ENCODE measurements at places on chromosomes 7 and 10.

- DNase-seq = no peak
Measured at GRCh38 chr7:107708956-107709355, 35.0 kb upstream of the CBLL1 start.

GRCh38 chr7:131008840-131009711 is 275.1 kb upstream of the KLF14 start:
- no peak for DNase-seq

- DNase-seq = no peak
Measured at GRCh38 chr10:14748441-14748840, 26.3 kb downstream of the FAM107B start.

GRCh38 chr10:123854498-123854897 is 37.1 kb downstream of the CPXM2 start:
- DNase-seq = no peak

- DNase-seq = no peak
Measured at GRCh38 chr10:89280508-89280907, 21.3 kb upstream of the IFIT2 start.

DNA sequence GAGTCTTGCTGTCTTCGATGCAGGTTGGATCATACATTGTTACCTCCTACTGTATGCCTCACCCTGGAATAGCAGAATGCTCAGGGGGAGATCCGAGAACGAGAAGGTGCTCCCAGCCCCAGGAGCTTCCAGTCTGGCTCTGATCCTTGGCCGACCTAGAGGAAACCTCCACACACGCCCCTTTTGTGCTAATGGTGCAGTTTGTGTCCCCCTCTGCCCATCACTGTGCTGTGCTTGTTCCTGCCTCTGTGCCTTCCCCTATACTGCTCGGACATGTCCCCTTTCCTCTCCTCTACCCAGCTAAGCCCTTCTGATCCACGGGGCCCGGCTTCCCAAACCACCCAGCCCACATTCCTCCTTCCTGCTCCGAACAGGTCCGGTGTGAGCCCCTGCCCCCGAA is 32.5 kb downstream of the ZNF775 start:
- DNase-seq = no peak

DNA sequence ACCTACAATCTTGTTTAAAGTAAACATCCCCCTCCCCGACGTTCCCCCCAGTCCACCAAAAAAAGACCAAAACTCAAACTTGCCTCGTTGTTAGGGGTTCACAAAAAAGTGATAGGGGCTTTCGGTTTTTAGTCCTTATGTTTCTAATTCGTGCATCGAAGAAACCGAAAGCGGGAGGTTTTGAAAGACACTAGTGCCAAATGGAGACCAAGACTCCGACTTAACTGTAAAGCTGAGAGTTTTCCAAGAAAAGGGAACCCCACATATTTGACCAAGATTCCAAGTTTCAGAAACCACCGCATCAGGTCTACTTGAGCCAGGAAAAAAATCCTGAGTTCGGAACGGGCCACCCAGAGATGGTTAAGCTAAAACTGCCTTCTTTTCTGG is 534 bp downstream of the PSMA2 start:
- DNase-seq = peak; percentile 11

GRCh38 chr7:344608-344994 is 54.6 kb downstream of the FOXL3 start:
- DNase-seq = no peak

- no peak for DNase-seq
Measured at GRCh38 chr7:111587410-111588064, 25.2 kb upstream of the IMMP2L start.

GRCh38 chr7:6284461-6285360 is 12.3 kb upstream of the CYTH3 start:
- DNase-seq = peak; percentile 26

- no peak for DNase-seq
Measured at GRCh38 chr7:36736899-36737211, 12.6 kb upstream of the AOAH start.

DNA sequence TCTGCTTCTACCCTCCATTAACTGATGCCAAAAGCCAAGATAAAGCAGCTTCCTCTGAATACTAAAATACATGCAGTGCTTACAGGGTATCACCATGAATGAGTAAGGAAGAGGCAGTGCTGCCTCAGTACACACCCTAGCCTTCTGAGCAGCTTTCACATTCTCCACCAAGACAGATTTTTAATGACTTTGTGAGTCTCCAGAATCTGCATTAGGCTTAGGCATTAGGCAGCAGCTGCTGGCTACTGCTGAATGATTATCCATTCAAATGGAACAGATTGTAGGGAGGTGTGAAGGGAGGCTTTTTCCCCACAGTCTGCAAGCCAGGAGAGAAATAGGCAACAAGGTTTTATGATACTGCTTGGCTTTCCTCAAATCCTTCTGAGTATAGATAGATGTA is 1226.7 kb upstream of the LRRN3 start:
- no peak for DNase-seq

GRCh38 chr7:117164620-117165019 is 158.2 kb downstream of the WNT2 start:
- no peak for DNase-seq

DNA sequence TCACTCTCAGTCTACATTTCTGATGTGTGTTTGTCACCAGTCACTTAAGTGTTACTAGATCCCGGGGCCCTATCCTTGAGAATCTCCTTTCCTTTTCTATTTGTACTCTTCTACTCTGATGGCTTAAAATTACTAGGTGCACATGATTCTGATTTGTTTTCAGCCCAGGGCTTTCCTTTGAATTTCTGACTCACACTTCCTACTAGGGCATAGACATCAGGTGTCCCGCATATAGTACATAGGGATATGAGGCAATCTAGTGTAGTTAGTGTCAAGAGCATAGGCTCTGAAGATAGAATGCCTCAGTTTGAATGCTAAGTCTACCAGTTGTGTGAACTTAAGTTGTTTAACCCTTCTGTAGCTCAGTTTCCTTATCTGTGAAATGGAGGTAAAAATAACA is 49.4 kb upstream of the LRRN3 start:
- DNase-seq = no peak

- peak; percentile 69 for DNase-seq
Measured at GRCh38 chr7:13989126-13989948, at the start of gene ETV1. Gene ETV1 (minus strand): TSS chr7:13989666. CDS start chr7:13989052, 614 bp downstream.

GRCh38 chr10:132396494-132397035 is 435 bp upstream of the PWWP2B start:
- DNase-seq = peak; percentile 39

DNA sequence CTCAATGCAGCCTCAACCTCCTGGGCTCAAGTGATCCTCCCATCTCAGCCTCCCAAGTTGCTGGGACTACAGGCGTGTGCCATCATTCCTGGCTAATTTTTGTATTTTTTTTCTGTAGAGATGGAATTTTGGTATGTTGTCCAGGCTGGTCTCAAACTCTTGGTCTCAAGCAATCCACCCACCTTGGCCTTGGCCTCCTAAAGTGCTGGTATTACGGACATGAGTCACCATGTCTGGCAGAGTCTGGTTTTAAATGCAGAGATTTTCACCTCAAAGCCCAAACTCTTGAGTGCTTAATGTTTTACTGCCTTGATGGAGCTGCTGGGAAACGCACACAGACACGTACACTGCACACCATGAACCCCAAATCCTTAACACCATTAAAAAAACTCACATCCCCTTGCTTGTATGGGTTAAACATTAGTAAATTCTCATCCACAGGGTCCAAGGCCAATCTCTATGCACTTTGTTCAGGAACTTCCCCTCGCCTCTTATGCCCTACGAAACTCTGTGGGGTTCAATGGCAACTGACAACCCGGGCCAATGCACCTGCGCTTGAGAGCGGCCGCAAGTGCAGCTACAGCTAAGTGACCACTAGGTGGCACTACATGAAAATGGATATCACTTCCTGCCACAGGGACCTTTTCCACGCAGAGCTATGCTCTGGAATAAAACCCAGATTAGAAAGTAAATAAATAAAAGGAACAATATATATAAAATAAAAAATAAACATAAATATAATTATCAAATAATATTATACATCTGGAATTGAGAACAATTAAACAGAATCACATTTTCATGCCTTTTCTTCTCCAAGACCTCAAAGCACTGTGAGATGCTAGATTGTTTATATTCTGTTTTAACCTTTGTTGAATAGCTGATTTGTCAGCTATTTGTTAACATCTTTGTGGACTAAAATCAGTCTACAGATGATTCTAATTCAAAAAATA is 66.9 kb upstream of the AFAP1L2 start:
- DNase-seq = peak; percentile 62

GRCh38 chr10:85532773-85533172 is 833.8 kb downstream of the GRID1 start:
- no peak for DNase-seq

- peak; percentile 3 for DNase-seq
Measured at GRCh38 chr7:43385856-43386255, 197.1 kb upstream of the STK17A start.

- no peak for DNase-seq
Measured at GRCh38 chr7:139683137-139683921, 94.5 kb downstream of the HIPK2 start.

DNA sequence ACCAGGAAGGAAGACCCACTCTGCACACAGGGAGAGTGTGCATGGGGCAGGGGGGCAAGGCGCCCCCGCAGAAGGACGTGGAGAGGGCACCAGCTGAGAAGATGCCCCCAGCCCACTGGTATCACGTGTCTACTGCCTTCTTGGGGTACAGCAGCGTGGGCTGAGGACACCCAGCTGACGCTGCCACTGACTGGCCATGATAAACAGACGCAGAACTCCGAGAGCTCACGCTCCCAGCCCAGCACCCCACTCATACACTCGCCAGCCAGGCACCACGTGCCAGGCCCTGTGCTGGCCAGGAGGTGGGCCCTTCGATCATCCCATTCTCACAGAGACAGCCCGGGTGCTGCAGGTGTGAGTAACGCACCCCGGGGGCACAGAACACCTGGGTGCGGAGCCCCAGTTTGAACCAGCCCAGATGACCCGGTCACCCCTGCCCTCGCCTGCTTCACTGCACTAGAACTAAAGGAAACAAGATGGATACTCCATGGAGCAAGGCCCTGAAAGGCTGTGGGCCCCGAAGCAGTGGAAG is 199.8 kb downstream of the MAD1L1 start:
- DNase-seq = no peak

DNA sequence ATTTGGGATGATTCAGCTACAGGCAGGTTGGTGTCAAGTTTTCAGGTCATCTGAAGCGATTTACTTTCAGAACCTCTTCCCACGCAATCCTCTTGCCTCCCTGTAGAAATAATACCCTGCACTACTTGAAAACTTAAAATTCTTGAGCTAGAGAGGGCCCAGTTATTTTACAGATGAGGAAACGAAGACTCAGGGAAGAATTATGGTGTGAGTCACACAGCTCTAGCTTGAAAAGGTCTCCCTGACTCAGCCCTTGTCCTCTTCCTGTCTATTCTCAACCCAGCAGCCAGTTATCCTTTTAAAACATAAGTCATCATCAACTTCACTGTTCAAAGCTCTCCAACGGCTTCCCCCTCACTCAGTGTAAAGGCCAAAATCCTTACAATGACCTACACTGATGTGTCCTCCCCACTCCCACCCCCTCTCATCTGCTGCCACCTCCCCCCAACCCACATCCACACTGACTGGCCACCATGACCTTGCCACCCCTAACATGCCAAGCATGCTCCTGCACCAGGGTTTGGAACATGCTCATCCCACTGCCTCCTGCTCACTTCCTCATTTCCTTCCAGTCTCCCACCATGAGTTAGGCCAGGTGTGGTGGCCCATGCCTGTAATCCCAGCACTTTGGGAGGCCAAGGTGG is 3.4 kb downstream of the DNMBP start:
- peak; percentile 34 for DNase-seq

DNA sequence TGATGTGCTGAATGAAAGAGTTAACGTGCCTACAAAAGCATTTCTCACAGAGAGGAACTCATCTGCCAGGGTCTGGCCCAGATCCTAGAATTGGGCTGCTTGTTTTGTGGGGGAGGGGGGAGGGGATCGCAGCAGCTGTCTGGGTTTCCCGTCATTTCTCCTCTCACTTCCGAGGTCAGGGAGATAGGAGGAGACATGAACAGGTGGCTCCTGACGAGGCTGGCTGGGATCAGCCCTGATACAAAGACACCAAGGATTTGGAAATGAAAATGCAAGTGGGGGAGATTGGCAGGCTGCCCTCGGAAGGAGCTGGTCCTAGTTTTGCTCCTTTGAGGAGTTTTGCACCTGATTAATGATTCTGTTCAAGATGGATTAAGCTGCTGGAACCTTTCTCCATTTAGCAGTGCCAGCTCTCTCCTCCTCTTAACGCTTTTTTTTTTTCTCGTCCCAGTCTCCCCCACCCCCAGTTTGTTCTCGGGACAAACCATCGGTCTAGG is 86.8 kb upstream of the KMT2C start:
- DNase-seq = peak; percentile 24

GRCh38 chr10:77922055-77922454 is 4.5 kb downstream of the DLG5 start:
- DNase-seq = no peak

DNA sequence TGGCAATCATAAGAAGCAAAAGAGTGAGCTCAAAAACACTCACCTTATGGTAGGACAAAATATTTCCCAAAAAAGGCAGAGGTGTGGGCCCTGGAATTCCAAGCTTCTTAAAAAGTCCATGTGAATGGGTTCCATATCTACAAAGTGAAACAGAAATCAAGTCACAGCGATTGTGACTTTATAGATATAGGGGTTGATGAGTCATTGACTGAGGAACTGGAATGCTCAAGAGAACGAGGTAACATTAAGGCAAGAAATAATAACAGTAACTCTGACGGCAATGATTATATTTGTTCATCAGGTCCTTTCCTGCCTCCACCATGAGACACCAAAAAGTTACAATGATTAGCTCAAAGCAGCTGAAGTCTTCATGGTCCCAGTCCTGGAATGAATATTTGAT is 4.0 kb downstream of the CYP3A4 start:
- DNase-seq = no peak

GRCh38 chr10:26357203-26357602 is 80.9 kb upstream of the APBB1IP start:
- DNase-seq = no peak

DNA sequence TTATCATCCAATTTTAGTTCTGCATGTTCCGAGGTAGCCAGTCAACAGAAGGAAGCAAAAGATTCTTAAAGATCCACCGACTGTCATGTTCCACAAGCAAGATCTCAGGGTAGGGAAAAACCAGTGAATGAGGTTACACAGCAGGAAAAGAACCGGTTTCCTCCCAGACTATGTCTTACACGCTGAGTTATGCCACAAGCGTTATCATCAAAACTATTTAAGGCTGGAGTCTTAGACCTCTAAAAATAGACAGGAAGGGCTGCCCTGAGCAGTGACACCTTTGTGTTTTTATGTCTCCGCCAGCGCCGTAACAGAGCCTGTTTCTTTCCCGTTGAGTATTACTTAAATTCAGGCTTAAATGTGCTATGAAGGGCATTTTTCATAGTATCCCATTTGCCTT is 48.3 kb downstream of the PROSER2 start:
- DNase-seq = peak; percentile 53

GRCh38 chr10:91073286-91073979 is 147.0 kb upstream of the PCGF5 start:
- DNase-seq = no peak

DNA sequence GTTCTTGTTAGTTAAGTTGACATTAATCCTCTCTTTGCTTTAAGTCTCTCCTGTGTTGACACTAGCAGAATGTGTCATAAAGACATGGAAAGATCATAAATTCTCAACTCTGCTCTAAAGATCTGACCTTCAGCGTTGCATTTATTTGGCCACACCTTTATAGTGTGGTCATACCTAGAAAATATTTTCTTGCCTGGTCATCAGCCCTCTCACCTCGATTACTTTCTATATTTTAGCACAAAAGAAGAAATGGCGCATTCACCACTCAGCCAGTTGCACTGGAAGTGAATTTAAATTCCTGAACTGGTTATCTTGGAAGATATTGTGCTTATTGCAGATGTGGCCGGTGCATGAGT is 96.7 kb upstream of the PDCD4 start:
- DNase-seq = no peak

GRCh38 chr7:33998476-33998875 is 93.1 kb downstream of the BMPER start:
- DNase-seq = no peak

GRCh38 chr7:39310699-39311098 is 255.5 kb upstream of the YAE1 start:
- no peak for DNase-seq

All from KBM-7 (cell line).